Transverse colon (tissue), 4 donors: ENCODE measurements at places on chromosomes 13 and 19.
A peak's percentile ranks its signal among the peaks of the same experiment; 100 is the strongest.

- DNase-seq: no peak
These were observed 58.3 kb downstream of the TM9SF2 start for GRCh38 chr13:99559560-99559959.

GRCh38 chr19:41945135-41945766 lies 13.9 kb downstream of the RABAC1 start:
- peak; percentile 83 for DNase-seq

DNA sequence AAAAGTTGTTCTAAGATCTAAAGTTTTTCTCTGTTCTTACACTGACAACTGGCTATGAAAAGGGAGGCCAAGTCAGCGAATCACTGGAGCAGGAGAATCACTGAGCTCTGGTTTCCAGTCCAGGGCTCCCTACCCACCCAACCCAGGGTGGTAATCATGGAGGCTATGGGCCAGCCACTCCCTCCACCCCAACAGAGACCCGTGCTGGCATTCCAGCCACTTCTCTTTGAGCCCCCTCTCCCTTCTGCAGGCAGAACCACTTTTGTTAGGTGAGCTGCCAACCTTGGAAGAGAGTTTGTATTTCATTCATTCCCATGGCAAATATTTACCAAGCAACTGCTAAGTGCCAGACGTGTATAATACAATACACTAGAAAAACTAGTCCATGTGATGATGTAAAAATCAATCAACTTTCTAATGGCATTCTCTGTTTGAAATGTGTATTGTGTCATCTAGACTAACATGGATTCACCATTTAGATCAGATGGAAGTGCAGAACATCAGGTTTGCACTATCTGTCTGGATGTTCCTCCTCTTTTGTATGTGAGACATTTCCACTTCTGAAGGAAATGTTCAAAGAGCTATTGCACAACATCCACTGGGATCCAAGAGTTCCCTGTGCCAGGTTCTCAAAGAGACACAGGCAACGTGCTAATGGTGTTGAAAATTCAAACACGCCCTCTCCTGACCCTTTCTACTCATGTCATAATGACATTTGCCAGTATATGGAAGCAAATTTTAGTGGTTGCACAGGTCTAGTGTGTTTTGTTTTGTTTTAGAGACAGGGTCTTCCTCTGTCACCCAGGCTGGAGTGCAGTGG lies 5.3 kb downstream of the MLNR start:
- DNase-seq: no peak

GRCh38 chr19:27765912-27766725 lies 1446.8 kb downstream of the UQCRFS1 start:
- no peak for DNase-seq

DNA sequence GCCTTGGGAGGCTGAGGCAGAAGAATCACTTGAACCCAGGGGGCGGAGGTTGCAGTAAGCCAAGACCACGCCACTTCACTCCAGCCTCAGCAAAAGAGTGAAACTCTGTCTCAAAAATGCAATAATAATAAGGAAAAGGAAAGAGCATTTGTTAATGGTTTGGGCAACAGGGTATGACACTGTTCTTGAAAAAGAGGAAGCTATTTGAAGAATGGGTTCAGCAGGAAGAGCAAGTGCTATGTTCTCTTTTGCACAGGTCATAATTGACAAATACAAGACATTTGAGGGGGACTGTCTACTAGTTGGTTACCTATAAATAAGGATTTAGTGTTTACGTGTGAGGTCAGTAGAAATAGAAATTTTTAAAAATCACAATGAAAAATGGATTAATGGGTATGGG lies 218.3 kb downstream of the DCT start:
- no peak for DNase-seq

GRCh38 chr19:42241279-42241678 lies 1.1 kb downstream of the GSK3A start:
- DNase-seq: no peak

- DNase-seq: no peak
These were observed 9.6 kb downstream of the IGFLR1 start for GRCh38 chr19:35732540-35733179.

GRCh38 chr13:35736876-35737275 lies 260.4 kb upstream of the MAB21L1 start:
- DNase-seq: no peak

GRCh38 chr19:29396925-29397324 lies 128.9 kb upstream of the VSTM2B start:
- no peak for DNase-seq

DNA sequence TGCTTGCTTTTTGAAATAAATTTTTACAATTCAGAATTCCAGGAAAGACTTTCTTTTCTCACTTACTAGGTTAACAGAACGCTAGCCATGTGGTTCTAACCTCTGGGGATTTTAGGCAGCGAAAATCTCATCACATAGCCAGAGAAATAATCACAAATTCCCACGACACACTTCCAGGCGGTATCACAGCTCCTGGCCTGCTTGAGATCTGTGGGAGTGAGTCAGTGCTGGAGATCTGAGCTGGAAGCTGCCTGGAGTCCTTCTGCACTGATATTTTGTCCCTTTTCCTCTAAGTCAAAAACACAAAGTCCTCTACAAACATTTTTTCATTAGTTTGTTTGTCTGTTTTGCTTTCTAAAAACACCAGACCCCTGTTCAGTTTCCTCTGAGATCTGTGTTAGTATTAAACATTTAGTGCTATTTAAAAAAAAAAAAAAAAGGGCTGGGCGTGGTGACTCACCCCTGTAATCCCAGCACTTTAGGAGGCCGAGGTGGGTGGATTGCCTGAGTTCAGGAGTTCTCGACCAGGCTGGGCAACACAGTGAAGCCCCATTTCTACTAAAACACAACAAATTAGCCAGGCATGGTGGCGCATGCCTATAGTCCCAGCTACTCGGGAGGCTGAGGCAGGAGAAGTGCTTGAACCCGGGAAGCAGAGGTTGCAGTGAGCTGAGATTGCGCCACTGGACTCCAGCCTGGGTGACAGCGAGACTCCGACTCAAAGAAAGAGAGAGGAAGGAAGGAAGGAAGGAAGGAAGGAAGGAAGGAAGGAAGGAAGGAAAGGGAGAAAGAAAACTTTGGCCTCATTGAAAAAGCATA lies 12.2 kb upstream of the UBE2L5 start:
- DNase-seq: no peak

- DNase-seq: no peak
These were observed 6.9 kb downstream of the ZNF791 start for GRCh38 chr19:12617646-12618045.

DNA sequence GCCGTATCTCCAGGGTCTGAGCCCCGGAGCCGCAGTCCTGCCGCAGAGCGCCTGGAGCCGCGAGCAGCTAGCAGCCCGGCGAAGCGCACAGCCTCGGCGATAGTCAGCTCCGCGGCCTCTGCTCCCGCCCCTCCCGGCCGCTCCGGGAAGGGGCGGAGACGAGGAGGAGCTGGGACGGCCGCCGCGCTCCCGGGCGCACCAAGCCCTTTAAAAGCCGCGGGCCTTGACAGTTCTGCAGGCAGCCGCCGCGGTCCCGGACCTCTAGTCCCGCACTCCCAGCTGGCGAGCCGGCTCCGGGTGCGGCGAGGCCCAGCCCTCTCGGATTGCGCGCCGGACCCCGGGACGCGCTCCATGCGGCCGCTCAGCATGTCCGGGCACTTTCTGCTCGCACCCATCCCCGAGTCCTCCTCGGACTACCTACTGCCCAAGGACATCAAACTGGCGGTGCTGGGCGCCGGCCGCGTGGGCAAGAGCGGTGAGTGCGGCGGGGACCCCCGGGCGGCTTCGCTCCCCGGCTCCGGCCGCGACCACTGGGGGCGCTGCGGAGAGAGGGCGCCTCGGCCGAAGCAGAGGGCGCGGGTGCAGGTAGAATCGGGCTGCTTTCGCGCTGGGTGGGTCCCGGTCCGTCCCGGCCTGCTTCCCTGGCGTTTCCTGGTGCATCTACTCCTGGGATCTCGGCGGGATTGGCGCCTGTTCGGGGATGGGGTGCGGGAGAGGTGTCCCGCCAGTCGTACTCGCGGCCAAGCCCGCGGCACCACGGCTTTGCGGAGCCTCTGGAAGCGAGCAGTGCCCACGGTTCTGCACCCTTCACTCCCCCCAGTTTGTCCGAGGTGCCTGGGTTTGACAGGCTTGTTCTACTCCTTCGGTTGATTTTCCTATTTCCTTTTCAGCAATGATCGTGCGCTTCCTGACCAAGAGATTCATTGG lies at the start of gene RASL11A:
Gene RASL11A, plus strand, starts transcription at position 237 of the 927 bp plus-strand sequence. Its CDS starts 115 bp downstream, at position 352.
- peak; percentile 90 for DNase-seq

DNA sequence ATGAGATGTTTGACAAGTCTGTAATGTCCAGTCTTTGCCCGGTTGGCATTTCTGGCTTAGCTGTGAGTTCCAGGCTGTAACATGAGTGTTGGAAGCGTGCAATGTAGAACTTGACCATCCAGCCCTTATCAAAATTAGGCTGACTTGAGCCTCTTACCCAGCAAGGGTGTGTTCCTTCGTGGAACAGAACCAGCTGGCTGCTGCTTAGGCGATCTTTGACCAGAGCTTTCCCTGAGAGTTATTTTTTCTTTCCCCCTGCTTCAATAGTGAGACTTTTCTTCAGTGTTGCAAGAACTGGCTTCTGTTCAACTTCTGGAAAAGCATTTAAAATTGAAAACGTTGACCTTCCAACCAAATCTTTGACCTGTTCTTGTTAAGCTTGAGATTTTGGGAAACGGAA lies 6.5 kb downstream of the TNFSF13B start:
- no peak for DNase-seq

DNA sequence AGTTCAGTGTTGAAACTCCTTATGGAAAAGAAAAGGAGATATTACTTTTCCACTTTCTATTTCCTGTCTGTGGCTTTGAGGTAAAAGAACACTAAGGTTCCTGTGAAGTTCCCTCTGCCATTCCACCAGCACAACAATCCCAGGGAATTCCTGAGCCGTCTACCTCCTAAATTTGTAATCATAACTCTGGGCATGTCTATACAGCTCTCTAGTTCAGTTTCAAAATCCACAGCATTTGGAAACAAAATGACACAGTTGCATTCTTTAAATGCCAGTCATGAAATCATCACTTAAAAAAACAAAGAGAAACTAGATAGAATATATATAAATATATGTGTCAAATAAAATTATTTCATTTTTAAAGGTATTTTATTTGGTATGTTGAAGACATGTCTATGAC lies 9.0 kb upstream of the THSD1 start:
- DNase-seq: no peak

- no peak for DNase-seq
These were observed 140.9 kb downstream of the ABCC4 start for GRCh38 chr13:95160112-95160906.

GRCh38 chr13:55963934-55964333 lies 1176.8 kb upstream of the PRR20A start:
- DNase-seq: no peak

- no peak for DNase-seq
These were observed 16.0 kb downstream of the FGF9 start for GRCh38 chr13:21686751-21687391.

- DNase-seq: no peak
These were observed 31.6 kb upstream of the USP12 start for GRCh38 chr13:27203186-27203585.

DNA sequence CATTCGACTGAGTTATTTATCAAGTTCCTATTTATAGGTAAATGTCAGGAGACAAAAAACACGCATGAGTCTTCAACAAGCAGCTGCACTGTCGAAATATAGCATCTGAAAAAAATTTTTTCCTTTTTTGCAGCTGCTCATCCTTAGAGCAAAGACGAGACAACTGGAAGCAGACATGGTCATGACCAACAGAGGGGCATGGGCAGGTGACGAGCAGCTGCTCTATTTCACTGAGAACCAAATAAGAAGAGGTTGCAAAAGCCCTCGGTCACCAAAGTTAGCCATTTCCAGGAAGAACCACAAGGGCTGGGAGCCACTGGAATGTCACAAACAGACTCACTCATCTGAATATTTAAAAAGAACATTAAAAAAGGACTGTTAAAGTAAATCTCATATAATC lies 22.2 kb downstream of the SOHLH2 start:
- no peak for DNase-seq

DNA sequence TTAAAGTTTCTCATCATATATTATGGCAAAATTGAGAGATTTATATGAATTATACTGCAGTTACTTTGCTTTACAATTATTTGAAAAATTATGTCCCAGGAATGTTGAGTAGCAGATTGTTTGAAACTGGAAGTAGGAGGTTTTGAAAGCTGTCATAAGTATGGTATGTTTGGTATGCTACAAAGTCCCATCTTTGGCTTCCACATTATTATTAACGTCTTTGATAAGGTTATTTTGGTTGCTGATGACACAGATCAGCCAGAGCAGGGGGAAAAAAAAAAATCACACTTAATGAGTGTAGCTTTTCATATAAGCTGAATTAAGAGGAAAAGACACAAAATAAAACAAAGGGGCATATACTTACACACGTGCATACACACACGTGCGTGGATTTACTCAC lies 130.1 kb downstream of the SLITRK1 start:
- DNase-seq: no peak

DNA sequence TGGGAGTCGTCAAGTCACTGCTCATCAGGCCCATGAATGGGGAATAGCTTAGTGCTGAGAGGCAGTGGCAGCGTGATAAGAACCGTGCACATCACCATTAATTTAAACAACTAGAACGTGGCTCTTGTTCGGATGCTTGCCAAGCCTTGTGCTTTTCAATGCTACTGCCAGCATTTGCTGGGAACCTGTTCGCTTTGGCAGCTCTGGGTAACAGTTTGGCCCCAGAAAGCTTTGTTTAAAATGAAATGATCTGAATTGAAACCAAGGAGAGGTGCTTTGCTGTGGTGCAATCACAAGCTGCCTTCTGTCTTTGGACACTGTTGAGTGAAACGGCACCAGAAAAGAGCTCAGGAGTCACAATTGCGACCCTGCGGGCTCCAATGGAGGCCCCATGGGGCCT lies 53.5 kb upstream of the OLFM4 start:
- no peak for DNase-seq

- DNase-seq: peak; percentile 30
These were observed 399 bp upstream of the SPTBN4 start for GRCh38 chr19:40466219-40466984.

GRCh38 chr13:94495806-94496205 lies 16.3 kb upstream of the DCT start:
- DNase-seq: no peak

- DNase-seq: no peak
These were observed 13.2 kb upstream of the ZNF724 start for GRCh38 chr19:23263396-23263795.

DNA sequence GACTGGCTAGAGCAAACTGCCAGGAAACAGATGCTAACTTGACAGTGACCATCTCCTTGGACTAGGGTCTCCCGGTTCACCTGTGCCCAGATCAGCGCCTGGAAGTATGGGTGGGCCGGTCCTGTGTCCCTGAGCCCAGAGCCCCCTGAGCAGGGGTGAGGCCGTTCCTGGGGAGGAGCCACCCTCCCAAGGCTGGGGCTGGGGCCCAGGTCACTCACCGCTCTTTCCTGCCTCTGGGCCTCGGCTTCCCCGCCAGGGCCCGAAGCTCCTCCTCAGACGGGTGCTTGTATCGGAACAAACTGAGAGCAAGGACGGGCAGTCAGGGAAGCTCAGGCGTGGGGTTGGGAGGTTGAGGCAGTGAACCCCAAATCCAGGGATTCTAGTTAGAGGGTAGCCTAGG lies 5.4 kb downstream of the TMEM161A start:
- no peak for DNase-seq

- no peak for DNase-seq
These were observed 129.2 kb upstream of the PEG3 start for GRCh38 chr19:56969759-56970178.
